ENCODE measurements at places on chromosomes 3 and 15.

- no peak for DNase-seq
Measured at GRCh38 chr3:63975723-63976122, 47.6 kb downstream of the PSMD6 start.

DNA sequence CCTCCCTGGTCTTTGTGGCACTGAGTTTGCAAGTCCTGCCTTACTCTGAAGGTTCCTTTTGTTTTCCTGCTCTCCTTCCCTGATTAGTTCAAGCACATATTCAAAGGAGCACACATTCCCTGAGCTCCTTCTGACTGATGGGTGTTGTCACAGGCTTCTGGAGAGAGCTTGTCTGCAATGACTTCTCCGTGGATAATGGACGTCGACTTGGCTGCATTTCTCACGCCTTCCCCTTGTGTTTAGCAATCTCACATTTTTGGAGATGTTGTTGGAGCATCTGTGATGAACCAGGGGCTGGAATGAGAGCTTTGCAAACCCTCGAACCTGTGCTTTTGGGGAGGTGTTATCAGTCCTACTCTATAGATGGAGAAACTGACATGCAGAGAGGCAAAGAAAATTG, 375.4 kb upstream of the PROK2 start:
- no peak for DNase-seq

- DNase-seq, result no peak
Measured at GRCh38 chr15:70856177-70856883, 2.4 kb upstream of the LARP6 start.

DNA sequence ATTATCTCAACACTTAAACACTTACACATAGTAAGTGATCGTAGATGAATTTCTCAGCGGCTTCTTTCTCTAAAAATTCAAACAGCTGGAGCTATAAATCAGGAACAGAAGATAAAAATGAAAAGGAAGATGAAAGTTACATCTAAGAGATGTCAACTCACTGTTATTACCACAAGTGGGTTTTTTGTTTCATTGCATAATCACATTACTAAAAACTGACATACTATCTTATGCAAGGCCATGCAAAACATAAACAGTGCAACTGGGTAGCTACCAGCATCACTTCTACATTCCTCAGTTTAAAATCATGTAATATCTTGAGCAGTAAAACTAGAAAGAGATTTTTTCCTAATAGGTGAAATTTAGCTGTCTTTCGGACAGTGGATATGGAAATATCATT, 14.9 kb downstream of the MINDY4B start:
- no peak for DNase-seq

- DNase-seq, result no peak
Measured at GRCh38 chr3:147356909-147357900, 49.1 kb downstream of the ZIC4 start.

DNA sequence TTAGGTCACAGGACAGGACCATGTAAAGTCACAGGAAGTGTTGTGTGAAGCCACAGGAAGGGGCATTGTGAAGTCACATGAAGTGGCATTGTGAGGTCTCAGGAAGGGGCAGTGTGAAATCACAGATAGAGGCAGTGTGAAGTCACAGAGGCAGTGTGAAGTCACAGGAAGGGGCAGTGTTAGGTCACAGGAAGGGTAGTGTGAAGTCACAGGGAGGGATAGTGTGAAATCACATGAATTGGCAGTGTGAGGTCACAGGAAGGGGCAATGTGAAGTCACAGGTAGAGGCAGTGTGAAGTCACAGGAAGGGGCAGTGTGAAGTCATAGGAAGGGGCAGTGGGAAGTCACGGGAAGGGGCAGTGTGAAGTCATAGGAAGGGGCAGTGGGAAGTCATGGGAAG, 37.9 kb downstream of the GASK1A start:
- no peak for DNase-seq

- DNase-seq, result no peak
Measured at GRCh38 chr3:10393514-10393913, 72.6 kb upstream of the SEC13 start.

- DNase-seq, result no peak
Measured at GRCh38 chr3:120153294-120153693, 59.0 kb upstream of the GSK3B start.

GRCh38 chr15:88132499-88132898, 124.0 kb downstream of the NTRK3 start:
- DNase-seq, result no peak

GRCh38 chr3:128486681-128487537, 6.1 kb downstream of the GATA2 start:
- peak; percentile 38 for DNase-seq

GRCh38 chr3:2510591-2511145, 412.0 kb downstream of the CNTN4 start:
- no peak for DNase-seq

DNA sequence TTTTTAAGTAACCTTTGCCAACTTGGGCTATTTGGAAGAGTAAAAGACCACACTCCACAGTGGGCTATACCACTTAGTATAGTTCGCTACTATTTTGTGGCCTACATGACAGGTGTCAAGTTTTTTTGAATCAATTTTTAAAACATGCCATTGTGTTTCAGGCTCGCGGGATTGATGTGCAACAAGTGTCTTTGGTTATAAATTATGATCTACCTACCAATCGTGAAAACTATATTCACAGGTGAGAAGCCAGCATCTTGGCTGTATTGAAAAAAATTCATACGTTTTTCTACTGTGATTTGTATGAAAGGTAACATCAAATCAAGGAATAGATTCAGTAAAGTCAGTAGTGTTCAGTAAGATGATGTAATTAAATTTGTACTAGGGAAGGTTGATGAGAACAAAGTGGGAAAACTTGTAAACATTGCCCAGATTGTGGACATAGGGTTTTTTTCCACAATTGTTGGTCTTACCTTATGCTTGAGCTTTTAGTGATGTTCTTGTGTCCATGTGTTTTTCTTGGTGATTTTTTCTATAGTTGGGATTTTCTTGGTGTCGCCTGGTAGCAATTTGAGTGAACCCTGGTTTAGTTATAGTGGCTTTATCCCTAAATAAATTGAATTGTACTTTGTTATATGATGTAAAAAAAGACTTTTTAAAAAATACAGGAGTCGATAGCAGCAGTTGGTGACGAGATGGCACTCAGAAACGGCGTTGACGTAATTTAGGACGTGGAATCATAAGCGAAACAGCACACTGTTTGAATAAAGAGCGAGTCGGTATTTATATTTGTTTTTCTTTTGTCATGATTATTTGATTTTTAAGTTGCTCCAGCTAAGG, 4.5 kb downstream of the EIF4A2 start:
- DNase-seq, result no peak

DNA sequence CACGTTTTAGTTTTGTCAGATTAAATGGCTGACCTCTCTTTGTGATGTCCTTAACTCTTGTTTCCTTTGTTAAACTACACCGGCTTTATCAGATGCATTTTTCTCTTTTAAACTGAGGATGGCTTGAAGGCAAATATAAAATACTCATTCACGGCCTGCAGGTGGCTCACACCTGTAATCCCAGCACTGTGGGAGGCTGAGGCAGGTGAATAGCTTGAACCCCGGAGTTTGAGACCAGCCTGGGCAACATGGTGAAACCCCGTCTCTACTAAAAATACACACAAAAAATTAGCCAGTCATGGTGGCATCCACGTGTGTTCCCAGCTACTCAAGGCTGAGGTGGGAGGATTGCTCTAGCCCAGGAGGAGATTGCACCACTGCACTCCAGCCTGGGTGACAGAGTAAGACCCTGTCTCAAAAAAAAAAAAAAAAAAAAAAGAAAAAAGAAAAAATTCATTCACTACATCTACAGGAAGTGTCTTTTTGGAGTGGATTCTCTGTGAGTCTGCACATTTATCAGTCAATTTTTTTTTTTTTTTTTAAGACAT, 34.7 kb upstream of the SACM1L start:
- DNase-seq, result no peak

GRCh38 chr3:13584901-13585300, 36.0 kb downstream of the FBLN2 start:
- no peak for DNase-seq

DNA sequence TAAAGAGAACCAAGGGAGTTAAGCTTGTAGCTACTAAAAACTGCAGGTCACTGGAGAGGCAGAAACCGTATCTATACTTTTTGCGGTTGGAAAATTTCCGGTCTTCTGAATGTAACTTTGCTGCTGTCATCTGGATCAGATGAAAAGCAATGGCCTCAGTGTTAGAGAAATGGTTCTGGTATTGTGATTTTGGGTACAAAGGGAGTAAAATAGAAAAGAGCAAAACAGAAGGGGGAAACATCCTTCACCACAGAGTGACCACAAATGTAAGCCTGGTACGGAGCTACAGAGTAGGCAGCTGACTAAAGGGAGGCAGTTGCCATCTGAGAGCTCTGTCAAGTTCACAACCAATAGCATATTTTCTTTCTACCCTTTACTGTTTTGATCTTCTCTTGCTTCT, 5.6 kb downstream of the CD96 start:
- DNase-seq, result no peak

DNA sequence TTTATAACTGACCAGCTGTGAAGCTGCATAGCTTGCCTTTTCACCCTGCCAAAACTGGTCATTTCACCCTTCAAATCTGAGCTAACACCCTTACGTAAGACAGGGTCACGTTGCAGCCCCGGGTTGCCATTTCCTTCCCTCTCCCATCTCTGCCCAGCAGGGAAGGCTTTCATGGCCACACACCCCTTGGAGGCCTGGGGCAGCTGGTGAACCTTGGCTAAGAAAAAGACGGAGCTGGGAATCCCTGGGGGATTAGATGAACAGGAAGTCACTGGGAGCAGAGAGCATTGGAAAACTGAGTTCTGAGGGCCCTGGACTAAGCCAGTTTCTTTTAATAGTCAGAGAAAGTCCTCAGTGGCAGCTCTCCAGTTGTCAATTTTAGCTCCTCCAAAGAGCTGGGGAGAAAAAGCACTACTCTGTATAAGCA, 67.8 kb downstream of the TTC23 start:
- DNase-seq, result no peak

DNA sequence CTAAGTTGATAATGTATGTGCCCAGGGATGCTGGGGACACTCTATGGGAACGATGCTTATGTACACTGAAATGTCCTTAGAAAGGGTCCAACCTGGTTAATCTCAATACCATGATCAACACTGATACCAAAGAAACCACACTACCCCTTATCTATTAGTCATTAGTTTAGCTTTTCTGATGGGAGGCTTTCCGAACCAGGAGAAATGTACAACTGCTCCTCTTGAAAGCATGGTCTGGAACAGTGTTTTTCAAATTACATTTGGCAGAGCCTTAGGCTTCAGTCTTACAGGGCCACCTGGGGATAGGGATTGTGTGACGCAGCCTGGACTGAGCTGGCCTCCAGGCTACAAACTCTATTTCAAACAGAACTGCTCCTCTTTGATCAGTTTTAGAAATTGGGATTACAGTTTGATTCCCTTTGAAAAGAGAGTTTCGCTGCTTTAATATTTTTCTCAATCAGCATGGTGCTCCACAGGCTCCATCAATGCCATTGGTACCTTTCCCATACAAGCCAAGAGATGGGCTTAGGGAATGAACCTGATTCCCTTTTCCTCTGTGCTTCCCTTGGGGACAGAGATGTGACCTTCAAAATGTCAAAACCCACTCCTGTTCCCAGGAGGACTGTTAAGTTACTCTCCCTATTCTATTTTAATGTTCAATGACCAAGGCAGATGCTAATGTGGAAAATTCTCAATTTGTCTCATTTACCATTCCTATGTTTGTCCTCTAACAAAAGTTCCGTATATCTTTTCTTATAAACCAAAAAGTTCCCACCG, 296.0 kb upstream of the ADAMTS9 start:
- DNase-seq, result no peak

GRCh38 chr3:60729056-60729455, 522.2 kb downstream of the FHIT start:
- DNase-seq, result no peak

DNA sequence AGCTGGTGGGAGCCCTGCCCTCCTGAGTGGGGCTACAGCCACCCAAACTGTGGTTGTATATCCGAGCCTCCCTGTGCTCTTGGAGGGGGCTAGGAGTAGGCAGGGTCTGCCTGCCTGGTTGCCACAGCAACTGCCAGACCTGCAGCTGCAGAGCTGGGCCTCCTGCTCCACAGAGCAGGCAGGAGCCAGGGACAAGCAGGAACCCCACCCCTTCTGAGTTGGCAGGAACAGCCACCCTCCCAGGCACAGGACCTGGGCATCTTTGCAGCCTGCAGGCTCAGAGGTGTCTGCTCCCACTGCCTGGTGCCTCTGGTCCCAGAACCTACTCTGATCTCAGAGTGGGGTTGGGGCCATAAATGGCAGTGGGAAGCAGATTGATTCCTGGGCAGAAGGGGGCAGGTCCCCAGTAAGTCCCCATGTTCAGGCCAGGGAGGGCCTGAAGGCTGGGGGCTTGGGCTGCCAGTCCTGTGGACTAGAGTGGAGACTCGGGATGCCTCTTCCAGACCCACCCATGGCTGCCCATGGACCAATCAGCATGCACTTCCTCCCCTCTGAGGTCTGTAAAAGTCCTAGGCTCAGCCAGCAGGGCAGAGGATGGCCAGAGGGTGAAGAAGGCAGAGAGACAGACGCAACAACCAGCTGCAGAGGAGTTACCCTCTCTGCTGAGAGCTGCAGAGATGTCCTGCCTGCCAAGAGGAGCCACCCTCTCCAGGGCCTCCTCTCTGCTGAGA, 10.3 kb upstream of the LRRC31 start:
- no peak for DNase-seq

DNA sequence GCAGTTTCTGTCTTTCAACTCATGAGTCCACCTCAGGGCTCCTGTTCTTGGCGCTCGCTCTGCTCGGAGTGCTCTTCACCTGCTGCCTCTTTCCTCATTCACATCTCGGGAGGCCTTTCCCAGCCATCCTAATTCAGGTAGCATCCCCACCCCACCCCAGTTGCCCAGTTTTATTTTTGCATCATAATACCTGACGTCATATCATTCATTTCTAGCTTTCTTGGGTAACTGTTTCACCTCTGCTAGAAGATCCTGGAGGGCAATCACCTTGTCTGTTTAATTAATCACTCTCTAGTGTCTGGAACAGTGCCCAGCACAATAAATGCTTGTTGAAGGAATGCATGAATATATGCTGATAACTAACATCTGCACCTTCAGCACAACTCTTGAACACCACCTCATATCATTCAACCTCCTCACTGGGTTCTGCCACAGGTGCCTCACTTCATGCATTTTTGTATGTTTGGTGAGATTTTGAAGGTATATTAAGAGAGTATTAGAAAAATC, 7.6 kb downstream of the NUSAP1 start:
- no peak for DNase-seq

DNA sequence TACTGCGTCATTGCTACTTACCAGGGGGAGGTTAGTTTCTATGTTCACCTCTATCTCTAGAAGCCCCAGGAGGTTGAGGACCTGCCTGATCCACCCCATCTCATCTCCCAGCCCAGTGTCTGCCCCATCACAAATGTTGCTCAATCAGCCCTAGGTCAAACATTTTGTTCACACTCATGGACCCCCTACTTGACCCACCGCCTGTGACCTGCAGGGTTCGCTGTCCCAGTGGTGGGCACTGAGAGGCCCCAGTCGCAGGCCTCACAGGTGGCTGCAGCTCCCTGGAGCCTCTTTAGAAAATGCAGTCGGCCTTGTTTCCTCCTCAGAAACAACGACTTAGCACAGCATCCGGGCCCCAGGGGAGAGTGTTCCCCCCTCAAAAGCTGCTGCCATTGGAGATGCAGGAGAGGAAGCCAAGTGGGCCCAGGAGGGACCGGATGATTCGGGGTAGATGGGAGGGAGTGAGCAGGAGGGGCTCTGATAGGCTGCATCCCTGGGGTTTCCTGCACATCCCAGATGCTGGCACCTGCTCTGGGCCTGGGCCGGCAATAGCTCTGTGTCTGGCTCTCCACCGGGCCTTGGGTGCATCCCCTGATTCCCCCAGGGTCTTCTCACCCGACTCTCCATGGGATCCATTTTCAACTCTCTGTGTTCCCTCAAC, 18.4 kb upstream of the INSYN1 start:
- DNase-seq, result peak; percentile 56

All from NCI-H2171 treated with DMSO at 0.1 percent for 48 hours (cell line).